Glomerular endothelial cell (primary cell): ENCODE measurements at places on chromosomes 1 and 21. TPM values are rescaled to one million over a fixed set of nuclear protein-coding genes. Genes with fewer than 3 reads are reported as not detected.

DNA sequence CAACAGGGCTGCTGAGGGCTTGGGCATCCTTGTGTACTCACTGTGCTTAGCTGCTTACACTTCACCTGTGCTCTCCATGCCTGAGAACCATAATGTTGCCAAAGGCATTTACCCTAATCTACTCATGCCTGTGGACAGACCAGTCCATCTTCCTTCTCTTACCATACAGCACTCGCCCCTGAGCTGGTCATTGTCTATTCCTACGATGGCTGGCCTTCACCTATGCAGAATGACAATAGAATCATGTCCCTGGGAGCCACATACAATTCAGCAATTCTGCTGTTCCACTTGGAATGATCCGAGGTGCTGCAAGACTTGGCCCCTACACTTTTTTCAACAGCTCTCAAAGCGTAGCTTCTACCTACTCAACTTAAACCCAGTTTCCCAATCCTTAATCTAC is 96.5 kb downstream of the PAPPA2 start:
- no peak for DNase-seq

- DNase-seq, result no peak
These were observed 98.0 kb downstream of the WDR4 start for GRCh38 chr21:42781150-42781970.

- no peak for DNase-seq
These were observed 4.2 kb upstream of the CHD1L start for GRCh38 chr1:147238053-147238902.

The C1orf141 gene
- total RNA-seq, result not detected in 2 replicates

The S100A7 gene
- not detected in 2 replicates for total RNA-seq

The LRRC8C gene
- total RNA-seq, result 31.3 and 36.6 TPM in 2 replicates

- peak; percentile 18 for DNase-seq
These were observed 32.1 kb downstream of the PCSK9 start for GRCh38 chr1:55071477-55071876.

- DNase-seq, result no peak
These were observed 165.3 kb downstream of the GALNT2 start for GRCh38 chr1:230232371-230232771.

DNA sequence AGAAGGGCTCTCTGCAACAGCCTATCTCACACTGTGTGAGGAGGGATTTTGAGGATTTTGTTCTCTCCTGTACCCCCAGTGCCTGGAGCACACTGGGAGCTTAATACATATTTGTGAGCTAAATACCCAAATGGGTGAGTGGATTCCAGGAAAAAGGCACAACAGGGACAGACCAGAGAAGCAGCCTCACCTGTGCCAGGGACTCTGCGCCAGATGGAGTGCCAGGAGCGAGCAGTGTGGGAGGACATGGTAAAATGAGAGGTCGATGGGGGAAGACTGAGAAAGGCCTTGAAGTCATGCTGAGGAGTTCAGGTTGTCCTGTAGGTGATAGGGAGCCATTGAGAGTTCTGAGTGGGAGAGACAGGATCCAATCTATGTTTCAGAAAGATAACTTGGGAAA is 11.0 kb upstream of the KCNA2 start:
- no peak for DNase-seq

- DNase-seq, result no peak
These were observed 48.8 kb downstream of the PIK3CD start for GRCh38 chr1:9700340-9700739.

- no peak for DNase-seq
These were observed 5.3 kb upstream of the ADAMTS5 start for GRCh38 chr21:26972192-26972591.

The PALMD gene
- 83.9 and 122 TPM in 2 replicates for total RNA-seq

The ZNF362 gene
- total RNA-seq, result 15.8 and 30.3 TPM in 2 replicates

GRCh38 chr1:53621144-53621543 is 117.8 kb downstream of the GLIS1 start:
- no peak for DNase-seq

- no peak for DNase-seq
These were observed 103.9 kb upstream of the DUSP10 start for GRCh38 chr1:221845650-221846371.

GRCh38 chr1:37958690-37959089 is 11.8 kb upstream of the INPP5B start:
- no peak for DNase-seq

GRCh38 chr1:111990026-111990877 is 784 bp upstream of the KCND3 start:
- no peak for DNase-seq

DNA sequence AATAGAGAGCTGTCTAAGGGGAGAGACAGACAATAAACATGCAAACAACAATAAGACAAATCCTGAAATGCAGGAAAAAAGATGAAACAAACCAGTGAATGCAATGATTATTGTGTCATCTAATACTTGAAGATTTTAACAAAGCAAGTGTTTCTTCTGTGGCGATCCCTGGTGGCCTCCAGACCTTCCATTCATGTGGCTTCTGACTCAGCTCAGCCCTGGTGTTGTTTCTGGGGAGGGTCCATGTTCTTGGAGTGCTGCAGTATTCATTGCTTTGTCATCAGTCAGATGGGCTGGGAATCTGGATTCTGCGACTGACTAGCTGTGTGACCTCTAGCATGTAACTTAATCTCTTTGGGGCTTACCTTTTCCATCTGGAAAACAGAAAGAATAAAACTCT is 1.5 kb upstream of the C2CD4D start:
- no peak for DNase-seq

- DNase-seq, result no peak
These were observed 716.2 kb downstream of the NCAM2 start for GRCh38 chr21:21714426-21714825.
